ENCODE measurements at places on chromosomes 3 and 15. TPM values are rescaled to one million over a fixed set of nuclear protein-coding genes. Genes with fewer than 3 reads are reported as not detected.

Gene CLDN11
- 16.8 TPM for total RNA-seq

Gene SYNM
- 32.7 TPM for total RNA-seq

Gene KPNA4
- 43.5 TPM for total RNA-seq

Gene BHLHE40
- total RNA-seq: 79.9 TPM

Gene GOLGA8T
- not detected for total RNA-seq

Gene HESX1
- total RNA-seq: 1.9 TPM

Gene HHLA2
- total RNA-seq: not detected

Gene ZNF621
- 21.1 TPM for total RNA-seq

Gene MEIS2
- 132 TPM for total RNA-seq

Gene TF
- 1,294 TPM for total RNA-seq

Gene DUOXA2
- total RNA-seq: not detected

Gene LXN
- 14.3 TPM for total RNA-seq

Gene GOLGA8Q
- 5.9 TPM for total RNA-seq

Gene PPM1M
- 10.6 TPM for total RNA-seq

Gene C3orf85
- not detected for total RNA-seq

Gene CHAC1
- total RNA-seq: 2.5 TPM

Gene ARRDC4
- total RNA-seq: 14.1 TPM

Gene SERPINI2
- total RNA-seq: not detected

Gene LYZL4
- not detected for total RNA-seq

Gene IL5RA
- total RNA-seq: 0.44 TPM
